ENCODE measurements at places on chromosomes 4 and X. TPM values are rescaled to one million over a fixed set of nuclear protein-coding genes. Genes with fewer than 3 reads are reported as not detected.

DNA sequence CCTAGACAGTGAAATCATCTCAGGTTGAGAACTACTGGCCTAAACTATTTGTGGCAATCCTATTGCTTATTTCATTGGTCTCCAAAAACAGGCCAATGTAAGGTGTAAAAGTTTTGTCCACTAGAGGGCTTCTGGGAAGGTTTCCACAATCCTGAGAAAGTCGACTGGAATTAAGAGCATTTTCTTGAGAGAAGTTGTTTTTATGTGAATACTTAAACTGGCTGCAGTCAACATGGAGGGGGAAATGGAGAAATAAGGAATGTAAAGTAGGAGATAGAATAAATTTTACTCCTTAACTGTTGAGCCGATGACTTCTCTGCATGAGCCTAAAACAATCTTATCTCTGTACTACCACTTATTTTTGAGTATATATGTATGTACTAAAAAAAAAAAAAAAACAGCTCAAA lies 11.0 kb upstream of the EIF4E start:
- no peak for DNase-seq

BEND2 gene
- not detected for total RNA-seq

GRCh38 chrX:42106556-42106955 lies 183.2 kb upstream of the CASK start:
- DNase-seq, result no peak

DMRTC1B gene
- total RNA-seq, result not detected

DNA sequence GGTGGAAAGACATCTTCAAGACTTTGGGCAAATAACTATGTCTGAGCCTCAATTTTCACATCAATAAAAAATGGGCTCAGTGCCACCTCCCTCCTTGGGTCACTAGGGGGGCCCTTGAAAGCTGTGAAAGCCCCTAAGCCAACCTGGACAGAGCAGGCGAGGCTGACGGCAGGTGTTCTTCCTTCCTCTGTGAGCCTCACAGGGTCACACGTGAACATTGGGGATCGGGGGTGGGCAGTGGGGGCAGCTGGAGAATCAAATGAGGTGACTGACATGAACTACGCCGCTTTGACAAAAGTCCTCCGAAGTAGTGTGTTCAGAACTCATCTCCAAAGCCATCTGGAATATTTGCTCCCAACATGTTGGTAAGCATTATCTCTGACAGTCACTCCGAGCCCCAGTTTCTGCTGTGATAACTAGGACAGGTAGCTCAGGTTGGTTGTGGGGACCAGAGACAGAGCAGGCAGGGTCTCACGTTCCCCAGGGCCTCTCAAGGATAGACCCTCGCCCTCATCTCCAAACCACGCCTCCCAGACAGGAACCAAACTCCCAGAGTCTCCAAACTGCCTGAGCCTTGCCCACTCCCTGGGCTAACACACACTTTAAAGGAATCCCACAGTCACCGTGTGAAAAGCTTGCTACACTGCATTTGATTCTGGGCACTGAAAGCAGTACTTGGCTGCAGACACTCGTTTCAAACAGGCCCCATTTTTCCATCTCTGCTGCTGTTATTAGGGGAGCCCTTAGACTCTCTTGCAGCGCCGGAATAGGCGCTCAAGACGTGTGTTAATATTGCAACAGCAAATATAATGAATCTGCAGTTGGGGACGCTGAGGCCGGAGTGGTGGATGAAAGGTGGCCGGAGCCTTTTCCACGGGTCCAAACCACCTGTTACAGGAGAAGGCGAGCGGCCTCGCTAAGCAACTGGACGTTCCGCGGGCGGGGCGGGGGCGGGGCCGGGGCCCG lies 717 bp upstream of the WFS1 start:
- no peak for DNase-seq

DNA sequence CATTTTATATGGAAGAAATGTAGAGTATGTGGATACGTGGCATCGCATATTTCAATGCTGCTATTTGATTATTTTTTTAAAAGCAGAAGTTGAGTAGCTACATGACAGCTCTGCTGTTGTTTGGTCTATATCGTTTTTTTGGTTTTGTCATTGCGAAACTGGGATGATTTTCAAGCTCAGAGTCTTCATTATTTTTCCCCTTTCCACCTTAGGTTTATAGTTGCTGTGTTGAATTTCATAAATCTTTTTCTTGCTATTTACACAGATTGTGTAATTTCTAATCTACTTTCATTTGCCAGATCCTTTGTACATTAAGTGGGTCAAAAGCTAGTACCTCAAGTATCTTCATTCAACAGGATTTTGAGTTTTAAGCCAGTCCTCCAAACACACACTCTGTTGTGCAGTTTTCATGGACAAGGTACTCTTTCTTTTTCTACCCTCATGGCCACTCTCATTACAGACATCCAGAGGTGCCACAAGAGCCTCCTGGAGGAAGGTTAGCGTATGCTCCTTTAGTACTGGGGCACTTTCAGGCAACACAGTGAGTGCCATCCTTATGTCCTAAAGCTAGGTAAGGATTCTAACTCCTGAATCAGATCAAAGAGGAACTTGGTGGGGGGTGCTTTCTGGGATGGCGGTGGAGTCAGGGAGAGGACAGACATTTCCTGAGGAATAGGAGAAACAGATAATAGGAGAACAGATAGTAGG lies 123.2 kb downstream of the FHIP1A start:
- DNase-seq, result no peak

UGT2B28 gene
- not detected for total RNA-seq

DNA sequence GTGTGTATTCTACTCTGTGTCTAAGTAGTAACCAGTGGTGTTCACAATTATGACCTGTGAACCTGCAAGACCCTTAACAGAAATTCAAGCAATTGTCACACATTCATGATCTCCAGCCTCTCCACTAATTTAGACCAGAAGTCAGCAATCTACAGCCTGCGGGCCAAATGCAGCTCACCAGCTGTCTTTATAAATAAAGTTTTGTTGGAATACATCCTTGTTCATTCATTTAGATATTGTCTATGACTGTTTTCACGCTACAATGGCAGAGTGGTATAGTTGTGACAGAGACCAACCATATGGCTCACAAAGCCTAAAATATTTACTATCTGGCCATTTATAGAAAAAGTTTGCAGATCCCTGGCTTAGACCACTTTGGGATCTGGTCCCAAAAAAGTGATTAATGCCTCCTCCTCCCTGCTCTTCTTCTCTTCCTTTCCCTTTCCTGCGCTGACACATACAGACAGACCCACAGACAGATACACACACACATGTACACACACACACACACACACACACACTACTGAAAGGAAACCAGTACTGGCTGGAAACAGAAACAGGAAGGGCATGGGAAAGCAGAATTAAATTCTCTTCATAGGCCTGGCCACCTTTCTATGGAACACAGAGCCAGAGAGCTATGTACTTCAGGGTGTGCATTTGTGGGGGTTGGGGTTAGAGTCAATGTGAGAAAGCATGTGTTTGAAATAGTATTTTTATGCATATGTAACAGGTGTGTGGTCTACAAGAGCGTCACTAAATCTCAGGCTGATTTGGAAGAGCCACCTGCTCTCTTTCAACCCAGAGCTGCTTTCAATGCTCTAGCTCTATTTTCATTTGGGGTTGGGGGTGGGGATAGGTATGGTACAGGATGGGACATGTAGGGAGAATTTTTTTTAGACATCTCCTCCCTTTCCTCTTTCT lies 49.7 kb upstream of the TMEM164 start:
- DNase-seq, result no peak

MSANTD1 gene
- 0.83 TPM for total RNA-seq

SEPSECS gene
- 11.6 TPM for total RNA-seq

MAGIX gene
- total RNA-seq, result 1.2 TPM

- DNase-seq, result no peak
These were observed 30.3 kb downstream of the INPP4B start for GRCh38 chr4:142815834-142816233.

DNA sequence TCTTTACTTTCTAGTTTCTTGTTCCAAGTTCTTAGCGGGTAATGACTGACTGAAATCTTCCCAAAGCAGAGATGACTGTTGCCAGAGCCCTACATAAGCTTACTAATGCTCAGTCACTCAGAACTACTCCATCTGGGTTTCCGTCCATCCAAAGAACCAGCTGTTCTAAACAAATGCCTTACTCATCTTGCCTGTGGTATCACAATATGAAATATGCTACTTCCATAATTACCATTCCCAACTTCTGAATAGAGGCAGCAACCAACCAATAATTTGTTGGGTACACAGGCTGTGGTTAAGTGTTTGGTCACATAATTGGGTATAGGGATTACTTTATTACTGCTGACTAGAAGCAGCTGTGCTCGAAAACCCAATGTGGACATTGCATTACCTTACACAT lies 930.2 kb upstream of the DIAPH2 start:
- DNase-seq, result no peak

- no peak for DNase-seq
These were observed 28.7 kb downstream of the FAM9C start for GRCh38 chrX:13015536-13016236.

PRDM8 gene
- total RNA-seq, result 0.10 TPM

SLC38A5 gene
- total RNA-seq, result not detected

GRCh38 chr4:176845636-176846035 lies 52.9 kb upstream of the VEGFC start:
- DNase-seq, result no peak

GRCh38 chr4:145316897-145317574 lies 136.6 kb upstream of the OTUD4 start:
- no peak for DNase-seq

VSIG4 gene
- total RNA-seq, result not detected

GPR34 gene
- total RNA-seq, result not detected

DNA sequence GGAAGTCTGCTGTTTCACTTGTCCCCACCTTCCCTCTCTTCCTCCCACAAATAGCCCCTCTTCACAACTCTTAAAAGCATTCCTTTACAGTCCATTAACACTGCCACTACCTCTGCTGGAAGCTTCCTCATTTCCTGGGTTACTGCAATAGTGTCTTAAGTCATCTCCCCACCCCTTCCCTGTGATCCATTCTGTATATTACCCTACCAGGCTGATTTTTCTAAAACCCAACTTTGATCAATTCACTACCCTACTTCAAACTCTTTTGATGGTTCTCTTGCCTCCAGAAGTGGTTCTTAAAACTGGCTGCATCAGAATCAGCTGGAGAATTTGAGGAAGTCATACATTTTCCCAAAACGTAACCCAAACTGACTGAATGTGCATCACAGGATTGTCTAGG lies 8.8 kb upstream of the XIAP start:
- no peak for DNase-seq

P2RY10 gene
- total RNA-seq, result not detected

GRCh38 chr4:151304226-151304625 lies 21.2 kb downstream of the SH3D19 start:
- no peak for DNase-seq

WDR17 gene
- total RNA-seq, result 0.67 TPM

HPSE gene
- 4.9 TPM for total RNA-seq

ATP2B3 gene
- 0.39 TPM for total RNA-seq

ZNF630 gene
- total RNA-seq, result 3.3 TPM

VCX3A gene
- 0.63 TPM for total RNA-seq

DNA sequence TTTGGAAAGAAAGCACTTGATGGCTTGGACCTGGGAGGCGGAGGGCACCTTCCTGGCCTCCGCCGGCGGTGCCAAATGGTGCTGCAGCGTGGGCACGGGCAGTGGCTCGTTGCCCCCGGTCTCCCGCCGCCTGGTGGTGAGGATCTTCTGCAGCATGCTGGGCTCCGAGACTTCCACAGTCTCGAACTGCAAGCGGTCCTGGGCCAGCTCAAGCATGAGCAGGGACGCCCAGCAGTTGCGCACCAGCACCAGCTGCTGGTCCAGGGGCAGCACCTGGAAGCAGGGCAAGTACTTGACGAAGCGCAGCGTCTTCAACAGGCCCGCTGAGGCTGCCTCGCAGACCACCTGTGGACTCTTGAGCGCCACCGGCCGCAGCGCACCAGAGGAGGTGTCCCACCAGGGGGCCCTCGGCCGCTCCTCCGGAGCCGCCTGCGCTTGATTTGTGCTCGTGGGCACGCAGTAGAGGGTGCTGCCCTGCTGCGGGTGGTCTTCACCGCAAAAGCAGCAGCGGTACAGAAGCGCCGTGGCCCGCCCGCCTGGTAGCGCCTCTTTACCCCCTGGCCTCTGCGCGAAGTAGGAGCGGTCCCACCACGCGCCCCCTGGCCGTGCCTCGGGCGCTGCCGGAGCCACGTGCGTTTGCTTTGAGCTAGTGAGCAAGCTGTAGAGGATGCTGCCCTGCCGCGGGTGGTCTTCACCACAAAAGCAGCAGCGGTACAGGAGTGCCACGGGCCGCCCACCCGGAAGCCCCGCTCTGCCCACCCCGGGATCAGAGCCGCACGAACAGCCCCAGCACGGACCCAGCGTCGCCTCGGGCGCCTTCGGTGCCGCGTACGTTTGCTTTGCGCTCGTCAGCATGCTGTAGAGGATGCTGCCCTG lies 689 bp downstream of the NR0B1 start:
- DNase-seq, result no peak

RPS6KA6 gene
- total RNA-seq, result 2.3 TPM

DNA sequence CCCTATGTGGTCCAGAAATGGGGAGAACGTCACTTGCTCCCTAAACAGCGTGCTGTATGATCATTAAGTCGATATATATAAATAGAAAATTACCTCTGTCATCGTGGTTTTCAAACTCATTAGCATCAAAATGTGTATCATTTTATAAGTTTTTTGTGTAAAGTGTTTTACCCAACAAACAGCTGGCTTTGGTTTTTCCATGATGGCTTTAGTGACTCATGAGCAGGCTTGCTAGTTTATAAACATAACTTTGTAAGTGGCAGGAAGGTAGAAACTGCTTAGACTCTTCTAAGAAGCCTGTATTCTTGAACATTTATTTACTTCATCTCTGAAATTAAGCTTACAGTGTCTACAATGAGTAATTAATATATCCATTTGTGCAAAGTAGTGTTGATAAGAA lies 108.4 kb upstream of the DIPK2B start:
- DNase-seq, result no peak

- no peak for DNase-seq
These were observed 363.9 kb downstream of the PPP3CA start for GRCh38 chr4:100983426-100983825.

GRCh38 chrX:150269605-150270254 lies 93.4 kb upstream of the MAMLD1 start:
- DNase-seq, result peak; percentile 59

POLN gene
- 4.2 TPM for total RNA-seq

DCAF8L1 gene
- not detected for total RNA-seq

HS6ST2 gene
- 6.2 TPM for total RNA-seq

DNA sequence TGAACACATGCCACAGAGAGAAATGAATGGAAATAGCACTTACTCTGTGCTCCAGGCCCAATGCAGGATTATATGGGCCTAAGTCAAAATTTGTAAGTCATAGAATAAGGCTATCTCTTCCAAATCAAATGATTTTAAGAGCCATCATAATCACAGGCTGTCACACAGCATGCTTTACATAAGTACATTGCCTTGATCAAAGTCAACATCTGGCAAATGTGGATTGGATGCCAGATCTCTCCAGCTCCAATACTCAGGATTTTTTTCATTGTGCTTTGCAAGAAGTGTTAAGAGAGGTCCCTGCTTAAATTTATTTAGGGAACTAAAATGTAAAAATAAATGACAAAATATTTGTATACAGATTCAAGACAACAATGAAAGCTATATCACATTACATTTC lies 299.9 kb downstream of the PRDM5 start:
- DNase-seq, result no peak

IQCM gene
- not detected for total RNA-seq

Data from osteocyte (in vitro differentiated cells).